Bronchial epithelial cell (primary cell): ENCODE measurements at places on chromosomes 16 and 17. TPM values are rescaled to one million over a fixed set of nuclear protein-coding genes. Genes with fewer than 3 reads are reported as not detected.

The CCL4L2 gene
- total RNA-seq = not detected in 2 replicates

The ZSCAN10 gene
- not detected in 2 replicates for total RNA-seq

The BEAN1 gene
- total RNA-seq = 0.38 TPM in 1 of 2 replicates, not detected in the other

The SLC16A6 gene
- under 0.01 and 0.26 TPM in 2 replicates for total RNA-seq

The LPO gene
- total RNA-seq = not detected in 2 replicates

The B3GNT9 gene
- 8.7 and 11.4 TPM in 2 replicates for total RNA-seq

The GNAO1 gene
- under 0.01 TPM in 1 of 2 replicates, not detected in the other for total RNA-seq

The GRAPL gene
- total RNA-seq = not detected in 2 replicates

The WFDC1 gene
- not detected in 2 replicates for total RNA-seq

The SLC5A11 gene
- total RNA-seq = not detected in 2 replicates

The C16orf54 gene
- total RNA-seq = not detected in 2 replicates

The ZNF597 gene
- 1.3 and 1.9 TPM in 2 replicates for total RNA-seq

The CSH1 gene
- not detected in 2 replicates for total RNA-seq

The TSPAN10 gene
- total RNA-seq = 0.53 and 0.64 TPM in 2 replicates

The RNFT1 gene
- 8.4 and 17.0 TPM in 2 replicates for total RNA-seq

The SLC38A8 gene
- total RNA-seq = not detected in 2 replicates
